ENCODE measurements at places on chromosomes 16 and 17. TPM values are rescaled to one million over a fixed set of nuclear protein-coding genes. Genes with fewer than 3 reads are reported as not detected.
A peak's percentile ranks its signal among the peaks of the same experiment; 100 is the strongest.

DNA sequence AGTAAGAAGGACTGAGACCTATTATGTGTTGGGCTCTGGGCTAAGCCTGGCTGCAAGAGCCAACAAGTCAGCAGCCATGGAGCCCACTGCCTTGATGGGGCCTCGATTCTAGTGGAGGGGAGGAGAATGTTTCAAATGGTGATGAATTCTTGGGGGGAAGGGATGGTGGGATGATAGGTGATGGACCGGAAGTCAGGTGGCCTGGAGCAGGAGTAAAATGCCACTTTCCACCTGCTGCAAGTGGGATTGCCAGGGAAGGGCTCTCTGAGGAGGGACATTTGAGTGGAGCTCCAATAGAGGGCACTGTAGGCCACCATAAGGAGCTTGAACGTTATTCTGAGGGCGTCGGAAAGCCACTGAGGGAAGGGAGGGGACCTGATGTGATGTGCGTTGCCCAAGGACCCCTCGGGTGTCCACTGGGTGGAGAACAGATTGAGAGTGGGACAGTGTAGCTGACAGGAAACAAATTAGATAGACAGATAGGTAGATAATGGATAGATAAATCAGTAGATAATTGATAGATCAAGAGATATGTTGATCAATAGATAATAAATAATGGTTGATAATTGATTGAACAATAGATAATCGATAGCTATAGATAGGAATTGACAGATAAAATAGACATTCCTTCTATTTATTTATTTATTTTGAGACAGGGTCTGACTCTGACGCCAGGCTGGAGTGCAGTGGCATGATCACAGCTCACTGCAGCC, 18.2 kb upstream of the NXPH3 start:
- peak; percentile 56 for DNase-seq

DNA sequence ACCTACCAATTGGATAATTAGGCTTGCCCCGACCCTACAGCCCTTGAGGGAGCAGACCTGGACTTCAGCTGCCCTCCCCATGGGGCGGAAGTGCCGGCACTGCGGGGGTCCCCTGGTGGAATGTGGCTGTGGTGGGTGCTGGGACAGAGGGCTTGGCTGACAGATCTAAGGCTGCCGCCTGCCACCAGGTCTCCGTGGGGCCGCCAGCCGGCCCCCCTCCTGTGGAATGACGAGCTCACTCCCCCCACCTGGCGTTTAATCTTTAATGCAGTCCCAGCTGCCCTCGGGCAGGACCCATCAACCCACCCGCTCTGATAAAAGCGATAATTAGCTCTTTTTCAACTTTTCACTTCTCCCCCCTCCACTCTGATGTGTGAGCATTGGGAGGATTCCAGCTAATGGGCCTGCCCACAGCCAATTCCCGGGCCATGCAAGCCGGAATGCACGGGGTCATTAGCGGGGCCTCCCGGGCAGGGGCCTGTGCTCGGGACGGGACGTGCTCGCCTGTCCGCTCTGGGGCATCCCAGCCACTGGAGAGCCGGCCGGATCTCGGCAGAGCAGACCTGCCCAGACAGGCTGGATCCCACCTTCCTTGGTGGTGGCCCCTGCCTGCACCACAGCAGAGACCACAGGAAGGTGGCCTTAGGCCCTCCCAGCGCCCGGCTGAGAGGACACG, 28.3 kb upstream of the GOSR2 start:
- DNase-seq, result no peak

DNA sequence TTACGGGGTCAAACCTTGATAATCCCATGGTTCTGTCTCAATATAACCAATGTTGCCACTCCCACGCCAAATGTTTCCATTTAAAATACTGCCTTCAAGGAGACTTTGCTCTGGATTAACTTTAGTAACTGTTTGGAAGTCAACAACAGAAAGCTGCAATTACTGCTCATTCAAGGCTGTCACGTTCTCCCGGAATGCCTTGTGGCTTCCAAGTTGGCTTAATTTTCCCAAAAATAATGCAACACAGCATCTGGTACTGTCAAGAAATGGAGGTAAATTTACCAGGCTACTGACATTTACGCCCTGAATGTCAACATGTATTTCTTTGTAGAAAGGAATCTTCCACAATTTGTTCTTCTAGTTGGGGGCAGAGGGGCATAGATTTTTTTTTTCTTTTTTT, 38.2 kb downstream of the GPRC5B start:
- no peak for DNase-seq

- no peak for DNase-seq
Measured at GRCh38 chr17:44604116-44604761, 47.0 kb downstream of the FZD2 start.

- no peak for DNase-seq
Measured at GRCh38 chr16:9681508-9681907, 500.7 kb downstream of the GRIN2A start.

DNA sequence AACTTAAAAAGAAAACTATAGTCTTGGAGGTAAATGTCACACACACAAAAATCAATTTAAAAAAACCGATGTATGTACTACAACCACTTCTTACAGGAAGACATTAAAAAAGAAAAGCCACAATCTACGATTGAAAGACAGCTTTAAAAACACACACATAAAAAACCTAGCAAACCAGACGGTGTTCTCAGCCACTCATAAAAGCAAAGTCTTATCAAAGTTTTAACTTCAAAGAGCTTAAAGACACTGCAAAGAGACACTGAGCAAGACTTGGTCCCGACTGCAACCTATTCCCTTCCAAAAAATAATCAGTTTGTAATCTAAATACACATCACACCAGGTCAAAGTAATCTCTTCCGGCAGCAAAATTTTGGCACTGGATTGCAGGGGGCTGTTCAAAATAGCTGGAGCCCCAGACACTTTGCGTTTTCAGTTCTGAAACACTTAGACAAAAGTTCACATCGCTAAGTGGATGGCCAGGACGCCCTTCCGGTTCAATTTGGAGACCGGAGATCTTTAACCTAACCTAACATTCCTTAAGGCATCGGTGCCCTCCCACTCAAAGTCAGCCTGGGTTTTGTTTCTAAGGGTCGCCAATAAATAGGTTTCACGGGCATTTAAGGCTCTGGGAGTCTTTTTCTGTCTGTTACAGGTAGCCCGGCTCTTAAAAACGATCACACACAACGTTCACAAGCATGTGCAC, 2.6 kb downstream of the ZCCHC14 start:
- DNase-seq, result no peak

DNA sequence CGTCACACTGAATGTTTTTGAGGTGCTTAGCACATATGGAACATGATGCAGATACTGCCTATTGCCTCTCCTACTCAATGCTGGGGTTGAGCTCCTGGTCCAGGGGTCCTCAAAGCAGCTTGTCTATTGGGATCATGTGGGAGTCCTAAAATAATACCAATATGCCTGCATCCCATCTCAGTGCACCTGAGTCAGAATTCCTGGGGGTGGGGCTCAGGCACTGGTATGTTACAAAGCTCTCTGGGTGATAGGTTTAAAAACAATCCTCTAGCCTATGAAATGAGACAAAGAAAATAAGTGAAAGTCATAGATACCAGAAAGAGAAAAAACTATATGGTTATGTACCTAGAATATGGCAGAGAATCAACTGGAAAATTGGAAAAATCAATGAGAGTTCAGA, 156.6 kb upstream of the NLRP1 start:
- DNase-seq, result no peak

CTRB1 gene
- total RNA-seq, result not detected

DNA sequence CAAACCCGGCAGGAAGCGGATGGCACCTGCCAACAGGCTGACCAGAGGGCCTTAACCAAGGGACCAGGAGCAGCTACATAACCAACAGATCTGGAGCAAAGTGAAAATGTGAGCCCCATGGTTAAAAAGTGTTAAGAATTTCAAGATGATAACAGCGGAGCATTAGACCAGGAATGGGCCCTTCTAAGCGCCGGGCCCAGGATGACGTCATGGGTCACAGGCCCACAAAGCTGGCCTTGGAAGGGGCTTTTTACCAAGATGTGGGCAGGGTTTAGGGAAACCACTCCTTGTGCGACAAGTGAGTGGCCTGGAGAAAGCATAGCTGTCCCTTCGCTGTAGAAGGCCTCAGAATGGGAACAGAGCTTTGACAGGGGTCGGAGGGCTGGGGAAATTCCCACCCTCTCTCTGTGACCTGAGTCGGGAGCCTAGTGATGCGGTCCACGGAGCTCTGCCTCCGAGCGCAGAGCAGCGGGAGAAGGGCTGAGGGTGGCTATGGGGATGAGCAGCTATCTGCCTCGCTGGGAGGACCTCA, 84.4 kb upstream of the RPL38 start:
- no peak for DNase-seq

DNA sequence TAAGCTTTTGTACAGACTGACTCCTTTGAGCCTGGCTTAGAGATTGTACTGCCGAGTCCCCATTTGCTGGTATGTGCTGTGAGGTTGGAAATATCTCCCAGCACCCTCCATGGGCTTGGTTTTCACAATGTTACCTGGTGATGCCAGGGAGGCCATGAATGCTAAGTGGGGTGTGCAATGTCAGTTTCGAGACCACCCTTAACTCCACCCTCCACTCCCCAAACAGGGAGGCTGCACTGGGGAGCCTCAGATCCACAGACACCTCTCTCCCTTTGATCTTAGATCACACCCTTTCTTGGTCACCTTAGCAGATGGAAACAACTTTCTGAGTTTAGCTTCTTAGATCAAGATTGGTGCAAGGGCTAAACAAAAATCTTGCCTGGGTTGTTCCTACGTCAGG, 28.6 kb upstream of the PIK3R6 start:
- no peak for DNase-seq

GRCh38 chr17:51475730-51476129, 215.4 kb downstream of the UTP18 start:
- DNase-seq, result no peak

DNA sequence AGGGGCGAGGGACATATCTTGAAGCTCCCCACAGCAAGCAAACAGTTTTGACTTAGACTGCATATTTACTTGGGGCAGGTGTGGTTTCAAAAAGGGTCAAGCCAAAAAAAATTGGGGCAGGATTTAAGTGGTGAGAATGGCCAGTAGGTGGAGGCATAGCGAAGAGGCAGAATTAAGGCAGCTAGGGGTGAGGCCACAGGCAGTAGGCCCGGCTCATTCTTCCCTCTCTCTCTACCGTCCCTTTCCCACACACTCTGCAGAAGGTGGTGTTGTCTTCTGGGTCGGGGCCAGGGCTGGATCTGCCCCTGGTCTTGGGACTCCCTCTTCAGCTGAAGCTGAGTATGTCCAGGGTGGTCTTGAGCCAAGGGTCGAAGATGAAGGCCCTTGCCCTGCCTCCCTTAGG, 2.6 kb downstream of the SHBG start:
- DNase-seq, result no peak
